ENCODE measurements at places on chromosomes 2 and 18. TPM values are rescaled to one million over a fixed set of nuclear protein-coding genes. Genes with fewer than 3 reads are reported as not detected.
A peak's percentile ranks its signal among the peaks of the same experiment; 100 is the strongest.

The IL1F10 gene
- polyA plus RNA-seq = not detected

- peak; percentile 93 for DNase-seq
These were observed 37.8 kb downstream of the PCBP1 start for GRCh38 chr2:70124983-70125480.

The MREG gene
- polyA plus RNA-seq = 4.8 TPM

- no peak for DNase-seq
These were observed 558 bp downstream of the FBXO41 start for GRCh38 chr2:73283545-73284295.

- no peak for DNase-seq
These were observed 35.9 kb upstream of the SP3 start for GRCh38 chr2:174001107-174001506.

DNA sequence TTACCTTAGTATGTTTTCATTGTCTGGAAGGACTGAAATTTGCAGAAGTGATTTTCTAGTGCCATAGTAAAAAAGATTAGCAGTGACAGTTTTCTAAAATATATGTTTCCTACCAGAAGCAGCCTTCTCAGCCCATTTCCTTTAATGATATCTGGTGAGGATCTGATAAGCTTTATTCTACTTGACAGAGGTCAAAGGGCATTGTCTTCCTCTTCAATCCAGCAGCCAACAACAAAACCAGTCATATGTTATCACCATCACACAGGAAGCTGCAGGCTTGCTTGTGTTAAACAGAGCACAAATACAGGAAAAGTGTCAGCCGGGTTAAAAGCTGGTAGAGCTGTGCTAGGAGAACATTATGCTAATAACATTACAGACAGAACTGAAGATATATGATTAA lies 35.6 kb upstream of the ZSWIM2 start:
- DNase-seq = no peak

GRCh38 chr2:26477911-26478253 lies at the start of gene OTOF:
OTOF (minus strand) TSS chr2:26478124.
- DNase-seq = no peak

- no peak for DNase-seq
These were observed 82.0 kb upstream of the TTC39C start for GRCh38 chr18:23932385-23933067.

GRCh38 chr2:96156926-96157648 lies 11.8 kb upstream of the DUSP2 start:
- DNase-seq = peak; percentile 80

DNA sequence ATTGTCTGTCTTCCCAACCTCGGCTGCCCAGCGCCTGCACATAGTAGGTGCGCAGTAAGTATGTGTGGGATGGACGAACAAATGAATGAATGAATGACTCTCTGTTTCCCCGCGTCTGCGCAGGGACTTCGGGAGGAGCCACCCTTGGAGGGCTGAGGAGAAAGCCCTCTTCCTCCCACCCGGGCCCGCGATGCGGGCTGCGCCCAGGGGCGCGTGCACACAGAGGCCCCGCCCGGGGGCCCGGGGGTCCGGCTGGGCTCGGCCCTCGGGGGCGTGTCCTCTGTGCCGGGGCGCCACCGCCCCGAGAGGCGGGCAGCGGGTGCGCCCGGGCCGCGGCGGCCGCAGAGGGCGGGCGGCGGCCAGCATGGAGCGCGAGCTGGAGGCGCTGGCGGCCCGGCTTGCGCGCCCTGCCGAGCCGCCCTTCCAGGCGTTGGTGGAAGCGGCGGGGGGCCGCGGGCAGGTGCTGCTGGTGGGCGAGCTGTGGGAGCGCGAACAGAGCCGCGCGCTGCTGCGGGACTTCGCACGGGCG lies at the start of gene C2orf72:
Gene C2orf72, plus strand, starts transcription at position 322 of the 529 bp plus-strand sequence. Its CDS starts 43 bp downstream, at position 365.
- no peak for DNase-seq

The TCF7L1 gene
- polyA plus RNA-seq = 2.4 TPM

DNA sequence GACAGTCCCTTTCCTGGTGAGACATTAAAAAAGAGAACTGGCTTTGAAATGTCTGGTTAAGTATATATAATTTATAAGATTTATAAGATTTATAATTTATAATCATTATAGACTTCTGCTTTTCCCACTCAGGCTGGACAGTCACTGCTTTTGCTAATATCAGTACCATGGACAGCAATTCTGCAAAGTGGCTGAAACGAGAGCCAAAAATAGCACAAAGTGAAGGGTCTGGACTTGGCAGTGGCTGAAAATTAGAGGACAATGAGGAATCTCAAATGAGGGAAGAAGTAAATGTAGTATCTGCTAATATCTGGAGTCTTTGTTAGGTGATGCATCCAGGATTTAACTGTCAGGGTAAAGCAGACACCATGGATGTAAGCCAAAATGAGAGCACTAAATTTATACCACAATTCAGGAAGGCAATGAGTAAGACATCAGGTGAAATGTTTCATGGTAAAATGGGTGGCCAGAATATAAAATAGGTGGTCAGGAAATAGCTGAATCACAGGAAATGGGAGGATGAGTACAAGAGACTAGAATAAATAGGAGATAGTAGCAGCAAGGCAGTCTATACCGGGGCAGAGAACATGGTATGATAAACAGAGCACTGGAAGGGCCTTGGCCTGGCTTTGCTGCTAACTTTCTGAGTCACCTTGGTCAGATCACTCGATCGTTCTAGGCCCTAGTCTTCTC lies 39.6 kb upstream of the BOD1L2 start:
- DNase-seq = no peak

The CFC1 gene
- polyA plus RNA-seq = 0.11 TPM

The ZC3H15 gene
- polyA plus RNA-seq = 52.7 TPM

DNA sequence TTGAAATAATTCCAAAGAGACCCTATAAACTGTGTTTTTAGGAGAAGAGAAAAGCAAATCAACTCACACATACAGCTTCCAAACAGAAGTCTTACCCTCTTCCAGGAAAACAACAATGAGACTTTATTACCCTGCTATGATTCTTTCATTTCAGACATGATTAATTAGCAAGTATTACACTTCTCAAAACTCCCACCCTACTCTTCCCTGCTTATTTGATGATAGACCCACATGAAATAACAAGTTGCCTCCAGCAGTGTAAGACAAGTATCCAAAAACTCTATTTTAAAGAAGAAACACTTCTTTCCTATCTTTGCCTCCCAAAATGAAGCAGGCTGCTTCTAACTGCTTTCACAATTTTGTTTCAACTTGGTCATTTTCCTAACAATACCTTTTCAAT lies 4.1 kb downstream of the FIGN start:
- DNase-seq = no peak

GRCh38 chr2:151029406-151030157 lies 232.1 kb downstream of the RBM43 start:
- DNase-seq = no peak

The TOGARAM2 gene
- polyA plus RNA-seq = 3.0 TPM

The ECEL1 gene
- polyA plus RNA-seq = 0.10 TPM

- no peak for DNase-seq
These were observed 32.3 kb downstream of the CCNT2 start for GRCh38 chr2:134950886-134951285.

The STAMBP gene
- 28.5 TPM for polyA plus RNA-seq

DNA sequence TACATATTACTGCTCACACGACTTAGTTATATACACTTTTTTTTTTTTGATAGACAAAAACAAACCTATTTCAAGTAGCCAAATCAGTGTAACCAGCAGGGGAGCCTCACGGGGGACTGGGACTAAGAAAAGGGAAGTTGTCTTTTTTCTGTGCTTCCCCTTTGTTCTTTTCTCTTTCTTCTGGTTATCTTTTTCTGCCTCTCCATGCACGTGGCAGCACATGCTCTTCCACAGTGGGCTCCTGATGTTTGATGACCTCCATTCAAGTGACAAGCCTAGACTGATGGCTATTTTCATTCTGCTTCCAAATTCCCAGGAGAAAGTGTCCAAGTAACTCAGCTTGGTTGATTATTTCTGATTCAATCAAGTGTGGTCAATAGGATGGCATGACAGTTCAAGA lies 98.2 kb upstream of the STK39 start:
- DNase-seq = no peak

The CPLX4 gene
- polyA plus RNA-seq = not detected

DNA sequence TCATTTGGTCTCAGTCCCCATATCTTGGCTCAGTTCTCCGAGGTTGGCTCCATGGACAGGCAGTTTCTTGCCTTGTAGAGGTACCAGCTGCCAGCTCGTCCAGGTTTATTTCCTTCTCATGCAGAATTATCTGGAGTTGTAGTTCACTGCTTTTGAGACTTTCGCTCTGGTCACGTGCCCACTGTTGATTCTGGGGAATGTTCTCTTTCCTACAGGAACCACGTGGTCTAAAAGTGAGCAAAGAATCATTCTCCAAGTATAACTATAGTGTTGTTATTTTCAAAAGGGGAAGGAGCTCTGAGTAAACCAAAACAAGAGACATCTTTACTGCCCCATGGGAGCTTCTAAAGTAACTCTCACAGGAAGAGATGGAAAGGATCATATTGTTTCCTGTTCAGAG lies 41.2 kb upstream of the RAB27B start:
- no peak for DNase-seq

The CNGA3 gene
- polyA plus RNA-seq = not detected

GRCh38 chr2:234491897-234492296 lies 5.0 kb downstream of the ARL4C start:
- no peak for DNase-seq

DNA sequence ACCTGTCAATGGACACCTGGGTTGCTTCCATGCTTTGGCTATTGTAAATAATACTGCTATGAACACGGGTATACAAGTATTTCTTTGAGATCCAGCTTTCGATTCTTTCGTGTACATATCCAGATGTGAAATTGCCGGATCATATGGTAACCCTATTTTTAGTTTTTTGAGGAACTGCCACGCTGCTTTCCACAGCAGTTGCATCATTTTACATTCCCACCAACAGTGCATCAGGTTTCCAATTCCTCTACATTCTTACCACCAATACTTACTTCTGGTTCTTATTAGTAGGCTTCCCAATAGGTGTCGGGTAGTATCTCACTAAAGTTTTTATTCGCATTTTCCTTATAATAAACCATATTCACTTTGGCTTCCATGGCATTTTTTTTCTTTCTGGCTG lies 69.6 kb downstream of the PID1 start:
- DNase-seq = no peak

GRCh38 chr2:1804351-1804771 lies 60.0 kb upstream of the PXDN start:
- peak; percentile 40 for DNase-seq

The EGR4 gene
- 0.03 TPM for polyA plus RNA-seq

DNA sequence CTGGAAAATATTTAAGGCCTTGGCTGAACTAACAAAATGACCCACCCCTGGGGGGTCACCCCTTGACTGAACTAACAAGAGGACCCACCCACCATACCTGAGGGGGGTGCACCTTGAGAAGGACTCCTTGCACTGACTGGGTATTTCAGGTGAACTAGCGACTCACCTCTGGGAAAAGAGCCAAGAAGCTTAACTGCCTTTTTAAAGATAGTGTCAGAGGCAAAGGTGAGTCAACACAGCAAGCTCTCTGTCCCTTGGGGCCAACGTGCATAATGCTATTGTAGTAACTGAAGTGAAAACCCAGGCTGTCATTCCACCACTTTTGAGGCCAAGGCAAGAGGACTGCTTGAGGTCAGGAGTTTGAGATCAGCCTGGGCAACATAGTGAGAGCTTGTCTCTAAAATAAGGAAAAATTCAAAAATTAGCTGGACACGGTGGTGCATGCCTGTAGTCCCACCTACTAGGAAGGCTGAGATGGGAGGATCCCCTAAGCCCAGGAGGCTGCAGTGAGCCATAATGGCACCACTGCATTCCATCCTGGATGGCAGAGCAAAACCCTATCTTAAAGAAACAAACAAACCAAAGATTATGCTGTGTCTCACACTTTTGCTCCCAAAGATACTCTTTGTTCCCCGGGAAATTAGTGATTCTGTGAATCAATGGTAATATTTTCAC lies 36.4 kb upstream of the ZCCHC2 start:
- no peak for DNase-seq

The CDH2 gene
- 3.2 TPM for polyA plus RNA-seq

DNA sequence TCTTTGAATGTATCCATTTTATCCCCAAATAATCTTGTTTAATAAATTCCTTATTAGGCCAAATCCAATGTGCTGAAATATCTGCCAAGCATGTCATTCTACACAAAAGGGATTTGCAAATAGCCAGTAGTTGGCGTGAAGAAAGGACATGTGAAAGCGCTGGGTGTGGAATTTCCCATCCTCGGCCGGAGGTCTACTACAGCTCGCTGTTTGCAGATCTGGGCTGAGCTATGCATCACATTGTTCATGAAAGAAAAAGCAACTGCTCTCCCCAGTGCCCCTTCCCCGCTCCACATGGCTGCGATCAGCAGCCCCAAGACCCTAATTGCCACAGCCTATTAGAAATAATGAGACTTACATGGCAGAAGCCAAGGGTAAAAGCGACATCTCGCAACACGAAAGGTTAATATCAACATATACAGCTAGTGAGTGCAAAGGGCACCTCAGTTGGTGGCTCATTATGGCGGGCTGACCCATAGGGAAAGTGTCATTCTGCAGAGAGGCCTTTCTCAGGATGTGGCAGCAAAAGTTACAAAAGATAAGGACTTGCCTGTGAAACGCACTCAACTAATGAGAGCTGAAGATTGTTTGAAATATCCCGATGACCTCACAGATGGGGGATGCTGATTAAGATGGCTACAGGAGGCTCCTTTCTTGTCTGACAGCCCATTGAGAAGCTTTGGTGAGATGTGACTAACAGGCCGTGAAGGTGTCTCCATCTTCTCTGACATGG lies 126.9 kb upstream of the CYP1B1 start:
- no peak for DNase-seq

The ARMC9 gene
- polyA plus RNA-seq = 2.5 TPM

The AQP12A gene
- not detected for polyA plus RNA-seq

GRCh38 chr2:215764441-215765048 lies 248.8 kb downstream of the MREG start:
- no peak for DNase-seq

The DNAJC5G gene
- not detected for polyA plus RNA-seq

GRCh38 chr2:195390686-195391321 lies 266.2 kb upstream of the SLC39A10 start:
- no peak for DNase-seq
